GM10248 (cell line): ENCODE measurements at places on chromosomes 1 and 21.
A peak's percentile ranks its signal among the peaks of the same experiment; 100 is the strongest.

- peak; percentile 71 for DNase-seq
These were observed 23.5 kb downstream of the RNF223 start for GRCh38 chr1:1050577-1051052.

GRCh38 chr1:28243685-28244311 lies 7.9 kb downstream of the ATP5IF1 start:
- no peak for DNase-seq

DNA sequence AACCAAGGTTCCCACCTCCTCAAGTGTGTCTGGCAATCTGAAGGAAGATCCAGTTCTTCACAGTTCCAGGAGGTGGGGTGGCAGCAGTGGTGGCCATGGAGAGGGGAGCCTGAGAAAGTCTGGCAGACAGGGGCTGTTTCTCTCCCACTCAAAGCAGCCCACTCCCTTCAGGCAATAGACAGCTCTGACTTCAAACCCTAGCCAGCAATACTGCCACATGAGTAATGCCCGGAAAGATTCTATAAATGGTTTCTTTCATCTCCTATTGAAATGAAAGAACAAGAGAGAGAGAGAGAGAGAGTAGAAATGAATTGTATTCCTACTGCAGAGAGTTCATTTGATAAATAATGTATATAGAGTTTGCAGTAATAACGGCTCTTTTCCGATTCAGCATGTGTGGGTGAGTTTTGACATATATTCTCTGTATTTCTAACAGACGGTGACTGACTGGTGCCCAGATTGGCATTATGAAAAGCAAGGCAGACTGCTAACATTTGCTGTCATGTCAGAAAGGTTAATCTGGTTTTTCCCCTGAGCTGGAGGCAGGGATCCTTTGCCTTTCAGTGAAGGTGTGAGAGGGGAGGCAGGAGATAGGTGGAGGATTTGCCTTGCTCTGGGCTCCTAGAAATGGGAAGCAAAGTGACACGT lies 267.1 kb upstream of the KIAA0040 start:
- DNase-seq, result no peak

GRCh38 chr1:211892577-211892976 lies 62.0 kb upstream of the LPGAT1 start:
- DNase-seq, result no peak

GRCh38 chr1:109910123-109910962 lies at the start of gene CSF1:
Gene CSF1, plus strand, starts transcription at chr1:109910849. Its CDS starts 175 bp downstream, at chr1:109911024.
- peak; percentile 80 for DNase-seq

DNA sequence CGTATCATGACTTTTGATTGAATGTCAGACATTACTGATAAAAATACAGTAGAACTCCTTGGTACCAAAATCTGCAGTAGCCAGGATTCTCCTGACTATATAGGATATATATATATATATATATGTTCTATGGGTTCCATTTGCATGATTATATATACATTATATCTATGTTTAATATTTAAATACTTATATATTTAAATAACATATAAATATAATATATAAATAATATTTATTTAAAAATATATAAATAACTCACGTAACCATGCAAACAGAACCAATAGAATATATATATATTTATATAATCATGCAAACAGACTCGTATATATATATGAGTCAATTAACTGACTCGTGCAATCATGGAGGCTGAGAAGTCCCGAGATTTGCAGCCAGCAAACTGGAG lies 278.8 kb upstream of the PLXNA2 start:
- DNase-seq, result no peak

DNA sequence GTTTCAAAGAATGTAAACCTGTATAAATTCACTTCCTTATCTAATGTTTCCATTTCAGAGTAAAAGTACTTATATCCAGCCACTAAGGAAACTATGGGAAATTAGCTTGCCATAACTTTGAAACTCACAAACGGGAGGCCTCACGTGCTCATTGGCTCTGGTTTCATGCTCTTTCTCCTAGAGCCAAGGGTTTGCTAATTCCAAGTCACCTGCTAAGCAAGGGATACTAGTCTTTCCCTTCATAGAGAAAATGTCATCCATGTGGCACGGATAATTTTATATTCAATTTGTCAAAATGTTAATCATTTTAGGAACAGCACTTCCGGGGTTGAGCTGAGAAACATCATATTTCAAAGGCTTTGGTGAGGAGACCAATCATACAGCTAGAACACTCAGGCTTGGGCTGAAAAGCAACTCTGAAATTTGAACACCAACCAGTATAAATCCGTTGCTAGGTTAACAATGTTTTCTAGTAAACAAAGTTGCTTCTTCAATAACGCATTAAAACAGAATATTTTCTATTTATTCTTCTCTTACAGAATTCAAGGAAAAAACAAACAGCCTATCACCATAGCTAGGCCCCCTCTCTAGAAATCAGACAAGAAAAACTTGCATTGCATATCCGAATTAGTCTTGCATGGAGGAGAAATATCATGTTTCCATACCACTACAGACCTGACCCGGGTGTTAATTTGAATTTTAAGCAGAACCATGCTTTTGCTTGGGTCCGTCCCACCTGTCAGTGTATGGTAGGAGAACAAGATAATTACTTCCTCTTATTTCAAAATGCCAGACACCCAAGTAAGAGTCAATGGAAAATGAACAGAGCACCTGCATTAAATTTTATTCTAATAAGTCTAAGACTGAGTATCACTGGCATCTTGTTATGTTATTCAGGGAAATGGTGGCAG lies 196.1 kb upstream of the ESRRG start:
- DNase-seq, result no peak

- no peak for DNase-seq
These were observed 182.6 kb upstream of the KCNK2 start for GRCh38 chr1:214899908-214900460.

DNA sequence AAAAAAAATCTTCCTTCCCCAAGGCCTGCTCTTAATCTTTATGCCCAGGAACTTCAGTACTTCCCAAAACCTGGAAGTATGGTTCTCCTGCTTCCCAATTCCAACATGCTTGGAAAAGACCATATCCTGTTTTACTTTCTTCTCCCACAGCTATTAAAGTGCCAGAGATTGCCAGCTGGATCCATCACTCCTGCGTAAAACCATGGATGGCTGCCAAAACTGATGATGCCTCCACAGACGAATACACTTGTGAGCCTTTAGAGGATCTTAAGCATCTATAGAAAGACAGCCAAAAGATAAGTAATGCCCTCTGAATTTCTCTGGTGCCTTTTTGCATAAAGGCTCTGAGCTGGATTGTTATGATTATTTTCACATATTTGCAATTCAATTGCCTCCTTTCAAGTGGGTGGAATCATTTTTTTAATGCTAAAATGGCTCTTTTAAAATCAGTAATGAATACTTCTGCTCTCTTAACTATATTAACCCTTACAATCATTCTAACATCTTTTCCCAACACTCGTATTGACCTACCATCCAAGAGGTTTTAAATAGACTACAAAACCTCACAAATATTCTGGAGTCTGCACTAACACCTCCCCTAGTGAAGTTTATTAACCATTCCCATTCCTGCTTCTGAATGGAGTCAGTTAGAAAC lies 1807.8 kb downstream of the BRINP3 start:
- DNase-seq, result no peak

GRCh38 chr1:45820173-45820572 lies 16.8 kb downstream of the MAST2 start:
- DNase-seq, result no peak

GRCh38 chr1:201488830-201489589 lies 17.9 kb downstream of the CSRP1 start:
- DNase-seq, result no peak

DNA sequence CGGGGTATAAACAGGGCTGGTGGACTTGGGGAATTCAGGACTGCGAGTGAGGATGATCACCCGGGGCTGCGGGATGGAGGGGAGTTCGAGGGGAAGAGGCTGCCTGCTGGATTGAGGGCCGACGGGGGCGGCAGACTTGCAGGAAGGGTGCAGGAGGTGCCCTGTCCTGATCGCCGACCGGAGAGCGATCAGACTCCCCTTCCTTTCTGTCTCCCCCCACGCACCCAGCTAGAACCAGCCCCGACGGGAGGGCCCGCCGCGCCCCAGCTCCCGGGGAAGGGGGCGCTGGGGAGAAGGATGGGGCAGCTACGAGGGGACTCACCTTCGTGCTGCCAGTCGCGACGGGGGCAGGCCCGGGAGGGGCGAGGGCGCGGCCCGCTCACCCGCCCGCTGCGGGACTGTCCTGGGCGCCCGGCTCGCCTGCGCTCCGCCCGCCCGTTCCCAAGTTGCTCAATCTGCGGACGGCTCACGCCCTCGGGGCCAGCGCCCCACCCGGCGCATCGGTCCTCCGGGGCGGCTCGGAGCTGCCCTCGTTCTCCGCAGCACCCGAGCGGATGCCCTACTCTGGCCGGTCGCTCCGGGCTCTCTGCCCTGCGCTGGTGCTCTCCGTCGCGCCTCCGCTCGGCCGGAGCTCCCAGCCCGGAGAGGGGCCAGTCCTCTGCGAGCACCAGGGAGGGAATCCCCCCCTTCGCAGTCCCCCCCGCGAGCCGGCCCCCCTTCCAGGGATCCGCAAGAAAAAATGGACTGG lies at the start of gene RSPO1:
RSPO1 (minus strand) TSS at position 649 of the 748 bp plus-strand sequence. CDS start 5,231 bp downstream, outside the sequence.
- no peak for DNase-seq

GRCh38 chr1:185063719-185064118 lies 18.4 kb downstream of the RNF2 start:
- no peak for DNase-seq

DNA sequence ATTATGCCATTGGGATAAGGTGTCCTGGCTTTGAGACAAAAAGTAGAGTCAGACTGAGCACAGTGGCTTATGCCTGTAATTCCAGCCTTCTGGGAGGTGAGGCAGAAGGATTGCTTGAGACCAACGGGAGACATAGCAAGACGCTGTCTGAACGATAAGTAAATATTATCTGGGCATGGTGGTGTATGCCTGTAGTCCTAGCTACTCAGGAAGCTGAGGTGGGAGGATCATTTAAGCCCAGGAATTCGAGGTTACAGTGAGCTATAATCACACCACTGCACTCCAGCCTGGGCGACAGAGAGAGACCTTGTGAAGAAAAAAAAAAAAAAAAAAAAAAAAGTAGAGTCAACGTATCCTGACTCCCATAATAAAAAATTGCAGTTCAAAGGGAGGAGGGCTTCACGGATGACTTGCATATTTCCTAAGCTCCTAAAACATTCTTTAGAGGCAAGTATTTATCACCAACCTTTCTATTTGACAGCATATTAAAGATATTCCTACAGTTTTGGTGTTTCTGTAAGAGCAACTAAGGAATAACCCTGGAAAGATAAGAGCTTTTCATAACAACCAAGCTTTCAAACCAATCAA lies 141.2 kb downstream of the SLC44A5 start:
- no peak for DNase-seq

DNA sequence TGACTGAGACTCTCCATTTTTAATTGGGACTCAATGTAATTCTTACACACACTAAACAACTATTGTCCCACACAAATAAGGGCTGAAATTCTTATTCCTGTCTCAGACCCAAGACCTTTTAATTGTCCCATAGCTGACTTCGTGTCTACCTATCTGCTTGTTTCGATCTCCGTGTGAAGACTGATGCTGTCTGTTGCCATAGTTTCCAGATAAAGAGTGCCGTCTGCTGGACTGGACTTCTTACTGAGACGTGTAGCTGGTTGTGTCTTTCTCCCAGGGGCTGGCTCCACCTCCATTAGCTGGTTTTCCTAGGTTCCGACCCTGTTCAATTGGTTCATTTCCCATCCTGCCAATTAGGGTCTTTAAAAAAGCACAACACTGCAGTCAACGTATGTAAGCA lies 235.3 kb upstream of the PLXNA2 start:
- no peak for DNase-seq

DNA sequence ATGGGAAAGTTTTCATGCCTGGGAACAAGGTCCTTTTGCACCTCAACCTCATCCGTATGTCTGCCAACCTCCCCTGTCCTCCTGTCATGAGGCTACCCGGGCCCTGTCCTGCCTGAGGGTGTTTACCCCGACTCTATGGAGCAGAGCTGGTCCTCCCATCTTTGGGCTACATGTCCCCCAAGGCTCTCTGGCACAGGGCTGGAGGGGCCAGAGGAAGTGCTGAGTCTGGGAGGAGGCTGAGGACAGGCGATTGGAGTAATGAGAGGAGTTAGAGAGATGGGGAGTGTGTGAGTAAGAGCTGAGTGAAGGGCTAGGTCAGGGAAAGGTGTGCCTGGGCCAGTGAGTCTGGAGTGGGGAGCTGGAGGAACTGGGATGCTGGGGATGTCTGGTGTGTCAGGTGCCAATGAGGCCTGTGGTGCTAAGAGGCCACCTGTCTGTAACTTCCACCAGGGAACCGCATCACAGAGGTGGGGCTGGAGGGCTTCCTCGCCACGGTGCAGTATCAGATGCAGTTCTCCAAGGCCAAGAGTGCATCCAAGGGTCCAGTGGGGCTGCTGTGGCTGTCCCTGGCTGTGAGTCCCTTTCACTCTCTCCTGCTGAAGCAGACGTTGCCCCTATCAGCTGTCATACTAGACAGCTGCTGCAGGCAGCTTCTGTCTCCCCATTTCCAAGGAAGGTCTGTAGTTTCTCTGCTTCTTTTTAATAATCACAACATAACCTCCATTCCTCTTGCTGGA lies 11.7 kb downstream of the LRRC71 start:
- no peak for DNase-seq

- DNase-seq, result no peak
These were observed 25.0 kb upstream of the RD3 start for GRCh38 chr1:211517006-211517405.

GRCh38 chr1:208237241-208237640 lies 6.9 kb downstream of the PLXNA2 start:
- no peak for DNase-seq

- DNase-seq, result no peak
These were observed 35.9 kb upstream of the CCDC27 start for GRCh38 chr1:3716351-3716750.

- no peak for DNase-seq
These were observed 54.0 kb upstream of the BOLA1 start for GRCh38 chr1:149845416-149845815.

DNA sequence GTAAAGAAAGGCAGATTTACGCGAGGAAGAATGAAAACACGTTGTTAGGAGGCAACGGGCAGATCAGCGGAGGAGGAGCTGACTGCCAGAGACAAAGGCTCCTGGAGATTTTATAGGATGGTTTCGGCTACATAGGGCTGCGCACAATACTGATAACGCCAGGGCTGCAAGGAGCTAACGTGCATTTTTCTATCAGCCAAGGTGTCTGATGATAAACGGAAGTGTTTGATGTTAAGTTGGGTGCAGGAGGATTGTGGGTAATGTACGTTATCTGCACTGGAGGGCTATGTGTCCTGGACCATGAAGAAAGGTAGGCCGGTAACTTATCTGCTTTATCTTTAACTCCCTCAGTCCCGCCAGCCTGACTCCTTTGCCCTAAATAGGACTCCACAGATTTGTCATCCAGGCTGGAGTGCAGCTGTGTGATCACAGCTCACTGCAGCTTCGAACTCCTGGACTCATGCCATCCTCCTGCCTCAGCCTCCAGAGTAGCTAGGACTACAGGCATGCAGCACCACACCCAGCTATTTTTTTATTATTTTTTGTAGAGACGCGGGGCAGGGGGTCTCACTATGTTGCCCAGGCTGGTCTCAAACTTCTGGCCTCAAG lies 29.6 kb downstream of the SETD4 start:
- DNase-seq, result no peak

DNA sequence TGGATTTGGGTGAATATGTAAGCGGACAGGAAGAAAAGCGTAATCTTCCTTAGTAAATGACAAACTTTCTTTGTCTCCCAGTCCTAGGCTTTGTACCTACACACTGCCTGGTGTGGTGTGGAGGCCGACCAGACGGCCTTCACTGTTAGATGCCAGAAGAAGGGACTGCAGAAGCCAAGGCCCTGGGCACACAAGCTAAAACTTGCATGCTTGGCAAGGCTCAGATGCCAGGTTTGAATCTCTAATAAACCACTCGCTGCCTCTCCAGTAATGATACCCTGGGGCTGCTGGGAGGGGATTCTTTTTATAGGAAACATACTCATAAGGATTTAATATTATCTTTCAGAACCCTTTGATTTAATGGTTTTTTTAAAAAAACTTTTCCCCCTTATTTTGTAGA lies 263.8 kb downstream of the PTPRC start:
- no peak for DNase-seq
